ENCODE measurements at places on chromosomes 12 and 14. TPM values are rescaled to one million over a fixed set of nuclear protein-coding genes. Genes with fewer than 3 reads are reported as not detected.

TECPR2 gene
- 16.5 TPM for total RNA-seq

DHRS4 gene
- total RNA-seq: 74.4 TPM

CLMN gene
- total RNA-seq: 131 TPM

GRCh38 chr12:114963846-114964245, 279.9 kb upstream of the TBX3 start:
- DNase-seq: no peak

- DNase-seq: no peak
Measured at GRCh38 chr12:117113231-117113630, 14.0 kb upstream of the TESC start.

DNA sequence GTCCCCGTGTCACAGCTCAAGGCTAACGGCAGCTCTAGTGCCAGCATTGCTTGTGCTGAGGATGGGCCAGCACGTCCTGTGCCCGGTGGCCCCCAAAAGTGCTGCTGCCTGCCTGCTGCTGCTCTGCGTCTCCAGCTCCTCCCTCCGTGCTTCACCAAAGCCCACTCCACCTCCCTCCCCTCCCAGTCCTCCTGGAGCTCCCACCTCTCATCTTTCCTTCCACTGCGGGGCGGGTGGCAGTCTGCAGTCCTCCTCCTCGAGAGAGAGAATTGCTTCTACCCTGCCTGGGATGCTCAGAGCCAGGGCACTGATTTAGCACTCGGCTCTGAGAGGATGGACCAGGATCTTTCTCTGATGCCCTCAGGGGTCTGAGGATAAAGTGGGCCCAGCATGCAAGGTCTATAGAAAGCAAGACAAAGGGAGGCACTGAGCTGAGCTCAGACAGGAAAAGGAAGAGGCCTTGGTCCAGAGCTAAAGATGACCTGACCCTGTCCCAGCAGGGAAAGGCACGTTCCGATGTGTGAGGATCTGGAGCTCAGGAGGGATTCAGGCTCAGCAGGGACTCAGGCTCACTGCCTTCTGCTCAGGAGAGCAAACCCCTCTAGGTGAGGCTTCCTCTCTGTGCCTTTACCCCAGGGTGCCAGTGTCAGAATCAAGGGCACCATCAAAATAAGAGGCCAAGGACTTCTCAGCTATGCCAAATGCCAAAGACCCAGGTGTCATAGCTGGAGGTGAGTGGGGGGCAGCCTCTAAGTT, 113.1 kb upstream of the FKBP4 start:
- no peak for DNase-seq

DNA sequence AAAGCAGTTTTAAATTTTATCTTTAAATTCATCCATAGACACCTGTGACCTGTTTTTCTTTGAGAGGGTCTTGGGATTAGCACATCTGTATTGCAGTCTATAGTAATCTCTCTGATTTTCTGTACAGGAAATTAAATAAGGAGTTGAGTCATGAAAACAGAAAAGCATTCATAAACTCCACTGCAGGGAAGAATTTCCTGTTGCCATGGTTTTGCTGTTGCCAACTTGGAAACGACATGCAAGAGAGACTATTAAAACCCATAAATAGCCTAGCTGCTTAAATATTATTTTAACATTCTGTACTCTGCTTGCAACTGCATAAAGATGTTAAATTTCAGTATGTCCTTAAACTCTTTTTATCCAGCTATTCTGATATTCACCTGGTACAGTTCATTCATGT, 281.0 kb upstream of the RGS6 start:
- DNase-seq: no peak

POLE2 gene
- total RNA-seq: 2.5 TPM

DBX2 gene
- total RNA-seq: not detected

GRCh38 chr12:131455581-131456110, 255.2 kb upstream of the SFSWAP start:
- DNase-seq: no peak

GRCh38 chr14:101726295-101726953, 35.1 kb upstream of the PPP2R5C start:
- DNase-seq: peak; percentile 14

DNA sequence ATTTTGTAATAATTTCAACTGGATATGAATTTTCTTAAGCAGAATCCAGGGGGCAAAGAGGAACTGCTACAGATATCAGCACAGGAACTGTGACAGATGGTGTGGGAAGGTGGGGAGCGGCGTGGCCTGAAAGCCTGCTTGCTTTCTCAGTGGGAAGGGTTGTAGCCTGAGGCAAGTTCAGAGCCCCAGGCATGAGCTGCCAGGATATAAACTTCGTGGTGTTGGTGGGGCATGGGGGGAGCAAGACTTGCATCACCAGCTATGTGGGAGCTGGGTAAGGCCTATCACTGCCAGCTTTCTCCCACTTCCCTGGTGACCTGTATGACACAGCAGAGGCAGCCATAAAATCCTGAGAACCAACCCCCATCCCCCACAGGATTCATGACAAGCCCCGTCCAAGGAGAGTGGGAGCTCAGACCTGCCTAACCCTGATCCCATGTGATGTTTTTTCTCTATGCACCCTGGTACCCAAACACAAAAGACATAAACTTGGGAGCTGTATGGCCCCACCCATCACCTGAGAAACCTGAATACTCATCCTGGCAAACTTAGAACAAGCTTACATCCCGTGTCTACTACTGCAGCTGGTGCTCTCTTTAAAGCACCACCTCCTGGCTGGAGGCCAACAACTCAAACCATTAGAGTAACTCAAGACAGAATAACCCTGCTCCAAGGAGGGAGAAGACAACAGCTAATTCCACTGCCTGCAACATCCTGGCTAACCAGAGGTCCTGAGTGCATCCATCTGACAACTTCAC, 16.5 kb downstream of the CLEC1A start:
- DNase-seq: no peak

CLEC4A gene
- total RNA-seq: 1.8 TPM

- no peak for DNase-seq
Measured at GRCh38 chr12:127025545-127025944, 1241.4 kb upstream of the TMEM132C start.

CLEC4C gene
- not detected for total RNA-seq

DNA sequence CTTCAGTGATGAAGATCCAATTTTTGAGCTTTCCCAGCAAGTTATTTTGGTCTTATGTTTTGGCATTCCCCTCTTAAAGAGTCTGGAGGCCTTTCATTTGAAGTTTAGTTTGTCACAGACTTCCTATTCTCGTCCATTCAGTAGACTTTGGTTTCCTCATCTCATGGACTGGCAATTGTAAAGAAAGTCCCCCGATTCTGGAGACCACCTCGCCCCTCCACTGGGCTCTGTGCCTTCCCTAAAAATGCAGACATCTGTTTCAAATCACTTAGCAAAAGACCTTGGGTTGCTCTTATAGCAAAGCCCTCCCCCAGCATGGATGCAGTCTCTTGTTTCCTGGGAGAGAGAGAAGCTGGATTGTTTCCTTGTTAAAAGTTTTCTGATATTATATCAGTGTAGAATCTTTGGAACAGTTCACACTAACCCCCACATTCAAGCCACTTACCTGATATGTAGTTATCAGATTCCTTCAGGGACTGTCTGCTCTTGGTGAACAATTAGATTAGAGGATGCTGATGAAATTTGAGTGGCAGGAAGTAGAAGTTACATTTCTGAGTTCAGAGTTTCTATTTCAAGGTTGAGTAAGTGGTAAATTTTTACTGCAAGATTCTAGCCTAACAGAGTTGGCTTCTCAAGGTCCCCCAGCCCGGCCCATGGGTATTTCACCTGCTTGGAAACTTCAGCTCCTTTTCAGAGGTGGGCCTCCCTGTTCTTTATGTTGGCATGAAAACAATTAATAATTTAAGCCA, 56.3 kb downstream of the PLXNC1 start:
- no peak for DNase-seq

- no peak for DNase-seq
Measured at GRCh38 chr12:49643135-49643534, 19.8 kb downstream of the PRPF40B start.

GZMB gene
- 3.0 TPM for total RNA-seq

DNA sequence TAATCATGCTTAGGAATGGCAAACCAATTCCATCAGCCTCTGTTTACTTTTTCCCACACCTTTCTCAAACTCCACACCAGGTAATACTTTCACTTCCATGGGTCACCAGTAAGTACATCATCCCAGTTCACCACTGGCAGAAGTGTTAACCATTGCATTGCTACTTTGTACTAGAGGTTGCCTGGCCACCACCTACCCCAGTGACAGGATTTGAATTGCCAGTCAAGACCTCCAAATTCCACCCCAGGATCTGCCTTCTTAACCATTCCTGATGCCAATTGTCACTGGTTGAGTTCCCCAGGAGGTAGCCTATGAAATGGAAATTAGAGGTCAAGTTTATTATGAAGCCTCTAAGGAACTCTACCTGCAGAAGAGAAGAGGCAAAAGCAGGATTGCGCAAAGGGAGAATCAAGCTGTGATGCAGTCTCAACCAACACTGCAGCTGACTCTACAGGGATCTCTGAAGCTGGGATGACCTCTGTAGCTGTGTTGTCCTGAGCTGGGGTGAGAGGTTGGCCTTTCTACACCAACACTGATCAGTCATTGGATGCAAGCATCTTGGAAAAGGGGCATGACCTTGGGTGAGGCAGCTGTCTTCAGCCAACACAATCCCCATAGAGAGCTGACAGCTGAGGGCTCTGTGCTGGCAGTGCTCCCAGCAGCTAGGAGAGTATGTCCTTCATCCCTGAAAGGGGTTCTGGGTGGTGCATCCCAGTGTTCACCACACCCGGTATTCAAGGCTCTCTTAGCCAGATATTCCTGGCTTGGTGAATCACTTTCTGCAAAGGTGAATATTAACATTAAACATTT, 37.0 kb upstream of the HMGA2 start:
- DNase-seq: no peak

GRCh38 chr12:121932176-121932536, 13.8 kb downstream of the CFAP251 start:
- DNase-seq: no peak

DNA sequence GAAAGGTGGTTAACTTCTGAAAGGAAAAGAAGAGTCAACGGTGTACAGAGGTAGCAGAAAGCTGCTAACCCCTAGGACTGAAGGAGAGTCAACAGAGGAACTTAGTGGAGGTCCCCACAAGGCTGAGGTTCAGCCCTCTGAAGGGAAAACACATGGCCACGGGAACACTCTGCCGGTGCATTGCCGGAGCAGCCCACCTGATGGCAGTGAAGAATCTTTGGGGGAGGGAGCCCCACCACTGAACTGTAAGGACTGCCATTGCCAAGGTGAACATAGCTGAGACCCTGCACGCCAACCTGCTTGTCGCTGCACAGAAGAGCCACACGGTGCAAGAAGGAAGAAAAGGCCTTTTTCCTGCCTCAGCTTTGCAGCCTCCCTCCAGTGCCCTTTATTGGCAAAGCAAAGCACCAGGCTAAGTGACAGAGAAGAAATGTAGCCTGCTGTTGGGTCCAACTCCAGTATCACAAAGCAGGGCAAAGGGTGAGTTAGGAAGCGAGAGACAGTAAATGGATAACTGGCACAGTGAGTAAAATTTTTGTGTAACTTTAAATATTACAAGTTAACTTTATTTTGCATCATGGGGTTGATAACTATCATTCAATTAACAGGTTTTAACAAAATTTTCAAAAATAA, 76.9 kb downstream of the LIN52 start:
- DNase-seq: no peak

DNA sequence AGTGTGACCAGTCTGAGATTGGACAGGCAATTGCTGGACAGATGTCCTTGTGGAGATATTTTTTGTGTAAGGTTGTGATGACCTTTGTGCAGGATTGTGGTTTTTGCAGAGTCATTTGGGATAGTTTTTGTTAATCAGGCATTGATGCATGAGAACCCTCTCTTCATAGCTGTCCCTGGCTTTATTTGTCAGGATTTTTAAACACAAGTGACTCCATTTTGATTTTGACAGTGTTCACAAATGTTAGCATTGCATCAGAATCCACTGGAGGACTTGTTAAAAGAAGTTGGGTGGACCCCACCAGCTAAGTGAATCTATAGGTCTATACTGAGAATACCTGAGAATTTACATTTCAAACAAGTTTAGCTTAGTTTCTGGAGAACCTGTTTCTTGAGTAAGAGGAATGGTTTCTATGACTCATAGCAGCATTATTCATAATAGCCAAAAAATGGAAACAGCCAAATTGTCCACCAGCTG, 11.8 kb downstream of the FNTB start:
- no peak for DNase-seq

- no peak for DNase-seq
Measured at GRCh38 chr12:130613831-130614529, 102.1 kb downstream of the RIMBP2 start.

DEPDC4 gene
- total RNA-seq: 2.9 TPM

DNA sequence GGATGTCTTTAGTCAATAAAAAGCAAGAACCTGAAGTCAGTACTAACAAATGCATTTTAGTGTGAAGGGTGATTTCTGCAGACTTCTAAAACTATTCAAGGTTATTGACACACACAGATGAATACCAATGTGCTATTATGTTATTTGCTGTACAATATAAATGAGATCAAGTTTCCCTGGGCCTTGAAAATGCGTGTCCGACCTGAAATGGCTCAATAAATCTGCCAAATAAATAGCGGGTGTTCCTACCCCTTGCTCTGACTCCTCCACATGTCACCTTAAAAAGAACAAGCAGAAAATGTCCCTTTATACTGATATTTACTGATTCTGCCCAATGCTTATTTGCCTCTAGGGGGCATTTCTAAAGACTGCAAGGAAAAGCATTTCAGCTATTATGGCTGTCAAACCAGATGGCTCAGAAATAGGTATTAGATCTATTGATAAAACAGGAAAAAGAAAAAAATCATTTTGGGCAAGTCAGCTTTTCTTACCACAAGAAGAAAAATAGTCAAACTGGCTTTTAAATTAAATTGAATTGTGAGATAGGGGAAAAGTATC, 367.3 kb upstream of the KITLG start:
- DNase-seq: no peak

GRCh38 chr12:3700861-3701260, 52.0 kb downstream of the CRACR2A start:
- no peak for DNase-seq

- no peak for DNase-seq
Measured at GRCh38 chr12:98939350-98939749, 294.3 kb downstream of the APAF1 start.

DNA sequence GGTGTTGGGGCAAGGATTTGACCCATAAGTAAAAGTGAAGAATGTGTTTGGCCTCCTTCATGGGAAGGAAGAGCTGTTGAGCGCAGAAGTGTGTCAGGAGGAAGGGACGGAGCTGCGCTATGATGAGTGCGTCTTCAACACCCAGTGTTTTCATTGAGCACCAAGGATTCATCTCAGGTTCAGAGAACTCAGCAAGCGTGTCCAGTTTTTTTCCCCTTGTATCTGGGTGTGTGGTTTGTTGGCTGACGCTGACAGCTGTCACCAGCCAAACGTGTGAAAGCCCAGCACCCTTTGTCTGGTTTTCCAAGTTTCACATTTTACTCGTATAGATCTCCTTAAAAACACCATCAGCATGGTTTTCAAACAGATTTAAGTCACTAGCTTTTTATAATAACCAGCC, 12.3 kb downstream of the EP400 start:
- DNase-seq: no peak

- peak; percentile 13 for DNase-seq
Measured at GRCh38 chr12:1924996-1925683, 6.7 kb upstream of the CACNA2D4 start.

DNA sequence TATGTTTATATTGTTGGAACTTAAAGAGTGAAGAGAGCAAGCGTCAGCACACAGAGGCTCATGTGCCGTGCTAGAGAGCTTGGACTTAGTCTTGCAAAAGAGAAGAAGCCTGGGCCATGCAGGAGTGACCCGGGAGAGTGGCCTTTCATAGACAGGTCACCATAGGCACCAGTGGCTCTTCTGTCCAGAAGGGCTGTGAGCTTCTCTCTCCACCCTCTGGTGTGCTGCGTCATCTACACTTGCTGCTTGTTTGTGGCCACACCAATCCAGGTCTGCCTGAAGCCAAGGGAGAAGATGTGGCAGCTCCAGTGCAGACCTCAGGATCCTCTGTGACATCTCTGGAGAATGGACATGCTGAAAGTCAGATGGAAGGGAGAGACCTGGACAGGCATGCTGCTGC, 74.4 kb downstream of the NTF3 start:
- no peak for DNase-seq

Data from colonic mucosa (tissue), 4 donors.